ENCODE measurements at places on chromosomes 3 and 15.

DNA sequence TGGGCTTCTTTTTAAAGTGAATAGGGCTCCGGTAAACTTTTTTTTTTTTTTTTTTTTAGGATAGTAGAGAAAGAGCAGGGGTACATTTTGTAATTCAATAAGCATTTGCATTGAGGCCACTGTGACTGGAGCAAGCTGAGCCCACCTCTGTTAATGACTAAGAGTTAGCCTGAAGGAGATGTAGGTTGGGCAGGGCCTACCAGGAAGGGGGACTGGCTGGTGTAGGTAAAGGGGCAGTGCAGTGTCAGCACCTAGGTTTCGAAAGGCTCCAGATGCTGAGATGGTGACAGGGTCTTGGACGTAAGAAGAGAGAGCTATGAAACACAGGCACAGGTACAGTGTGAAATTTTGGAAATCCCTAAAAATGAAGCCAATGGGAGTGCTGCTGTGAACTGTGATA is 30.7 kb downstream of the LPP start:
- no peak for DNase-seq

GRCh38 chr3:42130329-42131070 is 39.3 kb downstream of the TRAK1 start:
- no peak for DNase-seq

DNA sequence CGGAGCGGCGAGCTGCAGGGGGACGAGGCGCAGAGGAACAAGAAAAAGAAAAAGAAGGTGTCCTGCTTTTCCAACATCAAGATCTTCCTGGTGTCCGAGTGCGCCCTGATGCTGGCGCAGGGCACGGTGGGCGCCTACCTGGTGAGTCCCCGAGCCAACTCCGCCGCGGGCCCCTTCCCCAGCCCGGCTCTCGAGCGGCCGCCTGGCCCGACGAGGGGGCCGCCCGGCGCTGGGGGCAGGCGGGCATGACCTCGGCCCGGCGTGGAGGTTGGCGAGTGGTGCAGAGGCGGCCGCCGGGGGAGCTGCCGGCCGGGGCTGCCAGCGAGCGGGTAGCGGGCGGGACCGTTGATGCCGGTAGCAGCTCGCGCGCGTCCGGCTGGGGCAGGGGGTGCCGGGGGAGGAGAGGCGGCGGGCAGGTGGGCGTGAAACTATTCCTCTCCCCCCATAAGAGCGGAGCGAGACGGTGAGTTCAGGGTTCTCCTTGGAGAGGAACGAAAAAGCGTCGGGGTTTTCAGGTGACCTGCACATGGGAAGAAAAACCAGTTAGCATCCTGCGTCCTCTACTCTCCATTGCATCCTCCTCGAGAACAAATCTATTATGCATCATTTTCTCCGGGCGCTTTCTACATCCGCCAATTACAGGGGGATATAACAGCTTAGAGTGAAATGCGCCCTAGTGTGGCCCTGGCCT is 585 bp downstream of the SLCO3A1 start:
- DNase-seq = peak; percentile 28

- DNase-seq = no peak
Observed at GRCh38 chr15:70199124-70199482, 101.4 kb upstream of the TLE3 start.

DNA sequence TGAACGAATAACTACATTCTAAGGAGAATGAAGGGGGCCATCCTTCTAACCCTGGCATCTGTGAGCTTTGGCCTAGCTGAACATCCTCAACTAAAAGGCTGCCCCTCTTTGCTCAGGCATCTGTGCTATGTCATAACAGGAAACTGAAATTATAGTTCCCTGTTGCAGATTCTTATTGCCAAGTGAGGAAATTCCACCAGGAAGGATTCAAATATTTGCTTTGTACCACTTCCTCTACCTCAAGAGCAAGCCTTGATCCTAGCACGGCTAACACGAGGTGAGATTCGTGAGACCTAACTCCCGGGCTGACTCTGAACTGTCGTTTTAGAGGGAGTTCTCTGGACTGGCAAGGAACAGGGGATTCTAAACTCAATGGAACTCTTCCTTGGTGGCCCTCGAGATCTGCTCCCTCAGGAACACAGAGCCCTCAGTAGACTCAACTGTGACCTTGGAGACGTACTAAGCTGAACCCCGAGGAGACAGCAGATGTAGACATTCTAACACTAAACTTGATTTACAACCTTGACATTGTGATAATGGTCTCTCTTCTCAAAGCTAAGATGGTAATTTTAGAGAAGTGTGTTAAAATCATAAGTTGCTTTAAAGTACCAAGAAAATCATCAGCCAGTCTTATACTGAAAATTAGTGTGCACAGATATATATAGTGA is 4.2 kb downstream of the SPG21 start:
- no peak for DNase-seq

GRCh38 chr3:191499307-191500080 is 38.5 kb downstream of the PYDC2 start:
- no peak for DNase-seq

GRCh38 chr3:194220901-194221326 is 85.0 kb downstream of the HES1 start:
- DNase-seq = no peak

DNA sequence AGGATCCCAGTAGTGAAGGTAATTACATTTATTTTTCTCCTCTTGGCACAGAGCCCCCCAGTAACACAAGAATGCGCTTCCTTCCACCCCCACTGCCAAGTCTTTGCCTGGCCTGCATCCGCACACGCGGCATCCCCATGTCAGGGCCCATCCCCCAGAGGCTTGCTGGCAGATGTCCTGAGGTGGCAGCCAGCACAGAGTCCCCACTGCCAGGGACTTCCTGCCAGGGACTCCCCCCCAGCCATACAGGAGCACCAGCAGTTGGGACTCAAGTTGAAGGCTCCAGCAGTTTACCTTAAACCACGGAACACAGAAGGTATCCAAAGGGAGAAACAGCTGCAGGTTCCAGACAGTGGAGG is 41.0 kb downstream of the MEGF11 start:
- no peak for DNase-seq

- DNase-seq = no peak
Observed at GRCh38 chr3:65772758-65773157, 266.0 kb downstream of the MAGI1 start.

GRCh38 chr15:40358471-40359353 is 693 bp downstream of the DISP2 start:
- no peak for DNase-seq

DNA sequence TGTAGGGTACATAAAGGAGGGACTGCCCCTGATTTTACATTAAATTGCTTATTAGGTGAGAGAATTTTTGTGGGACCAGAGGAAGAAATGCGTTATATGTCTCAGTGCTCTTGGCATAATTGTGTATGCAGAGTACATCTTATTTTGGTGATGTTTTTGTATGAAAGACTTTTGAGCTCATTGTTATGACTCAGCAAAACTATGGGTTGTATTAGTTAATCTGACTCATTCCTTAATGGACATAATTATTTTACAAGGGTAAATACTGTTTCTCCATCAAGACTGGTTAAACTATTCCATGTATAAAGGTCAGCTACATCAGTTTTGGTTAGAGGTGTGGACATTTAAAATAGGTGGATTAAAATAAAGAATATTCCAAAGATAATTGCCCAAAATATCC is 156.8 kb downstream of the ALCAM start:
- DNase-seq = no peak

- DNase-seq = no peak
Observed at GRCh38 chr3:29385046-29385830, 104.4 kb downstream of the RBMS3 start.

DNA sequence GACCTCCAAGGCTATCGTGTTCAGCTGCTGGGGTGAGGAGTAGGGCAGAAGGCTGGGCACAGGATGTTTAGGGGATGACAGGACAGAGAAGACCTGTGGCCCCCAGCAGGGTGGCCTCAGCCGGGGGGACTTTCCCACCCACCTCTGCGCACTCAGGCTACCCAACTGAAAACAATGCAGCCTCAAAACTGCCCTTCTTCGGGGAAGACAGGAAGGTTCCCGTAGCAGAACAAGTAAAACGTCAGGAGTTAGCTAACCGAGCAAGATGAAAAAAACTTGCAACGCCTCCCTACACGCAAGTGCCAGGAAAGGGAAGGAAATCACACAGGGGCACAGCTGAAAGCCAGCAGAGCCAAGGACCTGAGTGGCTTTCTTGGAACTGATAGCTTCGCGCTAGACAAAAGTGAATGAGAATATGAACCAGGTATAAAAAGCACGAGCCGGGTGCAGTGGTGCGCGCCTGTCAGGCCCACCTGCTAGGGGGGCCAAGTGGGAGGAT is 38.4 kb upstream of the FURIN start:
- DNase-seq = no peak

DNA sequence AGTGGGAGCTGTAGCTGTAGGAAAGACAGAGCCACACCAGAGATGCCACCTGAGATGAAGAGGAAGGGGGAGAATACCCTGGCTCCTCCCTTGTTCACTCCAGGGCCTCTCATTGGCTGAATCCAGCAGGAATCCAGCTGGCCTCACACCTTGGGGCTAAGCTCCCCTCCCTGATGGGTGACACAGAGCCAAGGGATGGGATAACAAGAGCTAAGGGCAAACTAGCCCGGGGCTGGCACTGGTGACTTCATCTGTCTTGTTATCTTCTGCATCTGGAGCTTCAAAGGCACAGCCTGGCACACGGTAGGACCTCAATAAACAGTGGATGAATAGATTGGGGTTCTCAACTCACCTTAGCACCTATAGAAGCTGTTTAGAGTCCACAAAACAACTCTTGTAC is 13.8 kb upstream of the GATA2 start:
- DNase-seq = no peak

DNA sequence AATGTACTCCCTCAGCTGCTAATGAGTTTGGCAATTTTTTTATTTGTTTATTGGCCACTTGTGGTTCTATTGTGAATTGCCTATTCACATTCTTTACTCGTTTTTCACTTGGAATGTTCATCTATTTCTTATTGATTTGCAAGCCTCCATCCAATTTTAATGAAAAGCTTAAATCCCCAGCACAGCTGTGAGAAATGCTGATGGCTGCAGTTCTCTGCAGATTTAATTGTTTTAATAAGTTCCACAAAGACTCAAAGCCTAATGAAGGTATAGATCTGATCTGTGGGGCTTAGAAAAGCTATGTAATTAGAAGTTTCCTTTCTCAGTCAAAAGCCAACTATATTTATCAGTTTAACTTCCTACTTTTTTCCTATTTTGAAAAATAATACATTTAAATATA is 41.5 kb downstream of the LYZL4 start:
- no peak for DNase-seq

DNA sequence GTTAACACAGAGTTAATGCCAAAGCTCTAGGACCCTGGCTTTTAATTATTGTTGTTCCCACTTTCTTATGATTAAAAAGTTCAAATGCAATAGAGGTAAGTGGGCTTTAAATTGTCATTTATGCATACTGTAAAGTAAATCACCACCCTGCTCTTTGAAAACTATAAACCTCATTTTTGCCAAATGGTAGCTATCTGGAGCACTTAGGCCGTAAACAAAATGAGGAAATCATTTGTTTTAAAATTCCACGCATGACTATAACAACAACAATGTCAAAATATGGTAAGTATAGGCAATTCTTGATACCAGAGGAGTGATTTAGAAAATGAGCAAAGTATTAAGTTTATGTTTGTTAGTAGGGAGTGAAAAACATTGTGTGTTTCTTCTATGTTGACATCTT is 1.8 kb downstream of the UNC13C start:
- no peak for DNase-seq

DNA sequence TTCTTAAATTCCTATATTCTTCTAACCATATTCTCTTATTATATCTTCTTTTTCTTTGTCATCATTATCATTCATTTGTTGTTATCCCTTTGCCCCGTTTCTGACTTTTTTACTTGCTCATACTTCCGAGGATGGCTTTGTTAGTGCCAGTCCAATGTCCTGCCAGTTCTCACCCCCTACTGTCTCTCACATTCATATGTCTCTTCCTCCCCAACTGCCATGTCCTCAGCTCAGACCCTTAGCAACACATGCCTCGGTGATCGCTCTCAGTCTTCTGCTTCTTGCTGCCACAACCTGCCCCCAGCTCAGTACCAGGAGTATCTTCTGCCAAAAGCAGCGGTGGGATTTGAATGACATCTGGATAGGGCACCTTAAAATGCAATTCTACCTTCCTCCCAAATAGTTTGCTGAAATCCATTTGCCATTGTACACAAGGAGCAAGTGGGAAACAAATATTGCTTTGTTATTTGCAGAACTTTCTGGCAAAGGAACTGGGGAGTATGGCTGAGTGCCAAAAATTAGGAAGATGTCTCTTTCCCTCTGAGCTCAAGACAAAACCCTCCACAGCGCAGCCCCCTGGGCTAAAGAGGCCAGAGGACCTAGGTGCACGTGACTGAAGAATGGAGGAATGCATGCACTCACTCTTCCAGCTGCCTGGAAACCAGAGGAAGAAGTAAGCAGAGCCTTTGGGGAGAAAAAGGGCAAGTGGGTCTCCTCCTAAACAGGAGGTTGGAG is 57.7 kb upstream of the CTNNB1 start:
- no peak for DNase-seq

DNA sequence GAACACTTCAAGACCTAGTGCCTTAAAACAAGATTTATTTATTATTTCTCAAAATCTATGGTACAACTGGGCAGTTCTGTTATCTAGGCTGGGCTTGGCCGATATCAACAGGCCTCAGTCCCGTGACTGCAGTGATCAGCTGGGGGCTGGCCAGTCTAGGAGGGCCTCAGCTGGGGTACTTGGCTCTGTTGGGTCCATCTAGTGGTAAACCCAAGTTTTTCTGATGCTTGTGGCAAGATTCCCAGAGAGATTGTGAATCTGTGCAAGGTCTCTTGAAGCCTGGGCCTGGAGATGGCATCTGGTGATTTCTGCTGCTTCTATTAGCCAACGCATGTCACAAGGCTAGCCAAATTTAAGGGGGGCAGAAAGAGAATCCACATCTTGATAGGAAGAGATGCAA is 482.4 kb upstream of the SGO1 start:
- DNase-seq = no peak

DNA sequence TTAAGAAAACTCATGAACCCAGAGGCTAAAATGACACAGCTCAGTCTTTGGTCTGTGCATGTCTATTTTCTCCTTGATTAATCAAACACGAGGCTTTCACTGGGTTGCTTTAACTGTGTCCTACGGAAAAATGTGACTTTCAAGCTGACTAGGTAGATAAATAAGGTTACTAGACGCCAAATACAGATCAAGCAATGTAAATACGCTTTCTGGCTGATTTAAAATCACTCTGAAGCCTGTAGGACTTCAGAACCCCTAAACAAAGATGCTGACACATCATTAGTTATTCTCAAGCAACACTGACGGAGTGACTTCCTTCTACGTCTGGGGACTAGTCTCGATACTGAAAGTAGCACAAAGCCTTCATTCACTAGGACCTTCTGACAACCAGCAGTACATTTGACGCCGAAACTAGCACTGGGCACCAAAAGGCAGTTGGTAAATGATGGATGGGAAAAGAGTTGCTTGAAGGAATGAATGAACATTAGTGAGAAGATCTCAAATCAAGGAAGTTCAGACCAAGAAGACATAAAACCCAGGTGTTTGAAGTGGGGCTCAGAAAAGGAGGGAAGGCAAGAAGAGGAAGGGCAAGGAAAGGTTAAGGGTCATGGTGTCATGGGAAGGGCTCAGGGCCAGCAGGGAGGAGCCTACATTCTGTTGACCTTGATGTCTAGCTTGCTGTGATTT is 67.1 kb upstream of the CDV3 start:
- no peak for DNase-seq

- DNase-seq = no peak
Observed at GRCh38 chr3:120450600-120451271, at the start of gene FSTL1. Gene FSTL1 (minus strand): TSS chr3:120450992. CDS start chr3:120450746, 246 bp downstream.

- no peak for DNase-seq
Observed at GRCh38 chr3:73577704-73578103, 47.0 kb downstream of the PDZRN3 start.
